Substantia nigra (tissue), 51 donors: ENCODE measurements at places on chromosomes 3 and 15.

DNA sequence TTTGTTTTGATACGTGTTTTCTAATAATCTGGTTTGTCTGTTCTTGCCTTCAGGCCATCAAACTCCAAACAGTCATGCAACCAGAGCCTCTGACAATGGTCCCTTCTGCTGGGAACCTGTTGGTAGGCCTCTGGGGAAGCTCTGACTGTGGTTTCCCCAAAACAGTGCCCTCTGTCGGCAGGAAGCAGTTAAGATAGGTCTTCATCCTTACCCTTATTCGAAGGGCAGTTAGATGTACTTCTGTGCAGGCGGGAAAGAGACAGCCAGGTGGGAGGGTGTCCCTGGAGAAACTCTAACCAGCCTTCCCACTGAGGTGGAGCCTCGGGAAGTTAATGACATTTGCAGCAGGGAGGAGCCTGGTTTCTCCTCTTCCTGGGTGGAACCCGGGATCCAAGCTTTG is 81.6 kb upstream of the CHMP2B start:
- DNase-seq: peak; percentile 1

GRCh38 chr3:21533002-21533401 is 218.0 kb downstream of the ZNF385D start:
- no peak for DNase-seq

- no peak for DNase-seq
Measured at GRCh38 chr3:66259566-66260255, 38.9 kb downstream of the SLC25A26 start.

DNA sequence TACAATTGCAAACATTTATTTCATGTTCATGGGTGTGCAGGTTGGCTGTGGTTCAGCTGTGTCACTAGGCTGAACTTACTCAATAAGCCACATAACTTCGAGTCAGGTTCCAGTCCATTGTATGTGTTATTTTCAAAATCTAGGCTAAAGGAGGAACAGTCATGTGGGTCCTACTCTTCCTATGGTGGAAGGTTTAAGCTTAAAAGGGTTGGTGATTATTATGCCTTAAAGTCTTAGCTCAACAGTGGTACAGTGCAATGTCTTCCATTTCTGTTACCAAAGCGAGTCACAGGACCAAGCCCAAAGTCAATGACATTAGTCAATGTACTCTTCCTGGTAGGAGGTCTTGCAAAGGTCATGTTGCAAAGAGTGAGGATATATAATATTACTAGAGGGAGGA is 78.2 kb downstream of the ATG7 start:
- no peak for DNase-seq

DNA sequence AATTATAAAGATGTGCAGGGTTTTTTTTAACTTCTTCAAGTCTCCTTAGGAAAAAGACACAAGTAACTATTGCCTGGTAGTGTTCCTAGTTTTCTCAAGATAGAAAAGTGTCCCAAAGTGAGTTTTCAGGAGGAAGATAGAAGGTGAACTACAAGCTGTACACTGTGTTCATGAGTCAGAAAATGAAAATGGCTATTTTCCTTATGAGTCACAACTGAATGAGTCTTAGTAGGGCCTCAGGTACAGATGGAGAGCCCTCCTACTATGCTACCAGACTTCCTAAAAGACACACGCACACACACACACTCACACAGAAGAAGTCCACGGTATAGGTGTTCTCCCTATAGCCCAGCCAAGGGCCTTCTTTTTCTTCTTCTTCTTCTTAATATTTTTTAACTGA is 3.1 kb downstream of the MYO1E start:
- no peak for DNase-seq

- no peak for DNase-seq
Measured at GRCh38 chr3:157589211-157589610, 86.0 kb upstream of the VEPH1 start.

DNA sequence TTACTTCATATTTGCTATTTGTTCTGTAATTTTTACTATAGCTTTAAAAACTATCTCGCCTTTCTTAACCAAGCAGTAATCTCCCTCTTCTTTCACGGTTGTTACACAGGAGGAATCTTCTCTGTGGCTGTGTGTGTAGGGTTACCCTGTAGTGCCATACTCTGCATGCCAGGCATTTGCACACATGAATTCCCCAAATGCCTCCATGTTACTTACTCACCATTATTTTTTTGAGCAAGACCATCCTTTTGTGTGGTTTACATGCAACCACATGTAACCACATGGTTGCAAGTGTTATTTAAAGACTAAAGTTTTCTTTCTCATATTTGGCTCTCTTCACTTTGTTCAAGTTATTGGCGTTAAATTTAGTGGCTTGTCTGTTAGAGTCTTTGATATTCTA is 45.5 kb downstream of the HPS3 start:
- no peak for DNase-seq

- no peak for DNase-seq
Measured at GRCh38 chr3:196754091-196754981, 14.7 kb downstream of the PAK2 start.

- DNase-seq: no peak
Measured at GRCh38 chr3:106428565-106428994, 559.8 kb upstream of the CBLB start.

DNA sequence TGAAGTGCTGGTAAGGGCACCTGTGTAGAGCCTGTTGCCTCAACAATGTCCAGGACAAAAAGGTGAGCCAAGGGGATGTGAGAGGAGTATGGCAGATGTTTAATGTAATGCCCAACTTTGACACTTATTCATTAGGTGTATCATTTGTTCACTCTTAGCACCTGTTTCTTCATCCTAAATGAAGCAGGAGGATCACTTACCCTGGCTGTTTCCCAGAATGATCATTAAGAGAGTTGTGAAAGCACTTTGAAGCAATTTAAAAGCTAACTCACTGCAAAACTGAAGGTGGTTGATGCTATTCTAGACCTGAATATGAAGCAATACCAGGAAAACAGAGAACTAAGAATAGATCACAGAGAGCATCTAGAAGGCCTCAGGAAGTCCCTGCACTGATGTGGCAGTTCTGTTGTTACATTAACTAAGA is 3.4 kb upstream of the HHLA2 start:
- no peak for DNase-seq

GRCh38 chr3:8987226-8987625 is 24.0 kb upstream of the RAD18 start:
- DNase-seq: no peak

DNA sequence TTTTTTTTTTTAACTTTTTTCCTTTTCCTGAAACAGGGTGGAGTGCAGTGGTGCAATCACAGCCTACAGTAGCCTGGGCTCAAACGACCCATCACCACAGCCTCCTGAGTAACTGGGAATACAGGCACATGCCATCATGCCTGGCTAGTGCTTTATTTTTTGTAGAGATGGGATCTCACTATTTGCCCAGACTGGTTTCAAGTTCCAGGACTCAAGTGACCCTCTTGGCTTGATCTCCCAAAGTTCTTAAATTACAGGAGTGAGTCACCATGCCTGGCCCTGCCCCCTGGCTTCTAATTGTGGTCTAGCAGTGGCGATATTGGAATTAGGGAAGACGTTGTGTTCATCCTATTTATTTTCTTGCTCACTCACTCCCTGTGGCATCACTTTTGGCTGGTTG is 1138.4 kb downstream of the SI start:
- no peak for DNase-seq

DNA sequence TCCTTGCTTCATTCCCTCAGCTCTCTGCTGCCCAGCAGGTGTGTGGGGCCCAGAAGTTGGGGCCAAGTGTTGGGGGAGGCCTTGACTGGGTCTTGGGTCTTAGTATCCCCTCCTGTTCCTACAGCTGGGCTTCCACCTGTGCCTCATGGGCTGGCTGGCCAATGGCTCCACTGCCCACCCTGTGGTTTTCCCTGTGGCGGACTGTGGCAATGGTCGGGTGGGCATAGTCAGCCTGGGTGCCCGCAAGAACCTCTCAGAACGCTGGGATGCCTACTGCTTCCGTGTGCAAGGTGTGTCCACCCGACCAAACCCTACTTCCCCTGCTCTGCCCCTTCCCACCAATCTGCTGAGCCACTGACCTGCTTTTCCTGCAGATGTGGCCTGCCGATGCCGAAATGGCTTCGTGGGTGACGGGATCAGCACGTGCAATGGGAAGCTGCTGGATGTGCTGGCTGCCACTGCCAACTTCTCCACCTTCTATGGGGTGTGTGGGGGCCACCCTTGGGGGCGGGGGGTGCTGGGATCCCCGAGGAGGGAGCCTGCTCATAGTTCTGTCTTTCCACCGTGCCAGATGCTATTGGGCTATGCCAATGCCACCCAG is 10.9 kb downstream of the NT5DC2 start:
- no peak for DNase-seq

DNA sequence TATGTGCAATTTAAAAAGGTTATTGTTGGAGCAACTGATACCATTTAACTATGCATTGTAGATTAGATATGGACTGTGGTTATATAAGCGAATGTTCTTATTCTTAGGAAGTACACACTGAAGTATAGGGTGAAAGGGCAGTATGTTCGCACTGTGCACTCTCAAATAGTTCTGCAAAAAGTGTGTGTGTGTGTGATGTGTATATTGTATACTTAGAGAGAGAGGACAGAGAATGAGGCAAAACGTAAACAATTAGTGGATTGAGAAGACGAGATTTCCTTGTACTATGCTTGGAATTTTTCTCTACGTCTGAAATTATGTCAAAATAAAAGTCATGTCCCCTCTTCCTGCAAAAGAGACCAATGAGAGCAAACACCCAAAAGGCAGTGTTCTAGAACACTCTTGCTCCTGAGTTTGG is 30.4 kb downstream of the LSM3 start:
- no peak for DNase-seq

GRCh38 chr15:92819278-92820235 is 80.6 kb upstream of the CHD2 start:
- no peak for DNase-seq

DNA sequence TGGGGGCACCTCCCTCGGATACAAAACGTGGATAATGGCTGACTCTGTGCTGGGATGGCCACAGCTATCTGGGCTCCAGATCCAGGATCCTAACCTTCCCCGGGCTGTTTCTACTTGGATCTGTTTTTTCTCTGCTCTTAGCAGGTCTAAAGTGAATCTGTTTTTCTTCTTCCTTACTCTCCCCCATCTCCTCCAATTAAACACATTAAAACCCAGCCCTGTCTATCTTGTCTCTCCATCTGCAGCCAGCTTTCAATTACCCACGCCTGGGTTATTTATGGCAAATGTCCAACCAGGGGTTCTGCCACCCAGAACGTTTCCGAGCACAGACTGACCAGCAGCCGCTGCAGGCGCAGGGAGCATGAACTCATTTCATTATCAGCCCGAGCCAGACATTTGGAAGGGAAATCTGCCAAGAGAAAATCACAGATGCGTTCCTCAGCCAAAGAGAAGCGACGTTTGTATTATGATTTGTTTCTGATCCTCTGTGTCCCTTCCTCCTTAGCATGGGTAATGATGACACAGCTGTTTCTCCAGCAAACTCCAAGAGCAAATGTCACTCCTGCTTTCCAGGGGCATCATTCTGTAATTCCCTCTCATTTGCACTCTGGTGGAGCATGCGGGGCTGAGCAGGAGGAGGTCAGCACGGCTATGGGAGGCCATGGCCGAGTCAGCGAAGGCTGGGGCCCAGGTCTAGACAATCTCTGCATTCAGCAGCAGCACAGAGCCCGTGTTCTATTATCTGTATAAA is 42.0 kb downstream of the UMPS start:
- DNase-seq: peak; percentile 60

DNA sequence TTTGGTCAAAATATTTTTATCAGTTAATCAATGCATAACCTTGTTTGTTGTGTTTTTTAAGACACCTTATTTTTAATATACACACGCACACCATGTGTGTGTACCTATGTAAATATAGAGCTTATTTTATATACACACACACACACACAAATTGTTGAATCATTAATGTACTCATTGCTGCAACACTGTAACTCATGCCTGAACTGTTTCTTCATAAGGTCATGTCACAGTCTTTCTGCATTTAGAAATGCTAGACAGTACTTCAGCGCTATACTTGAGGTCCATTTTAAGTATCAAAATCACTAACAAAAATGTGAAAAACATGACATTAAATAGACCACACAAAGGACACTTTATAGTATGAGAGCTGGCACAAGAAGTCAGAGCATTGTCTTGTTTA is 589.4 kb downstream of the SI start:
- DNase-seq: no peak

DNA sequence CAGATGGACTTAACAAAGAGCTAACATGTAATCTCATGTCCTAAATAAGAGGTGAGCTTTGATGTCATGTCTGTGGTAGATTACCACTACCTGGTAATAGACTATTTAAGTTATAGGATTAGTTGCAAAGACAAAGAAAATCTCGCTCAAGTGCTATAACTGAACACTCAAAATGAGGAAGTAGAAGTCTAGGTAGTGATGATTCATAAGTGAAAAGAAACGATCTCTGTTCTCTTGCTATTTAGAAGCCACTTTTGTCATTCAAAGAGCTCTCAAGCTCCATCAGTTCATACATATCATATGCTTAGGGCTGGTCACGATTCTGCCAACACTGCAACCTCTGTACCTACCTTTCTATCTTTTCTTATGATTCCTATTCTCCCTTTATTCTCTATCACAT is 110.9 kb downstream of the EDEM1 start:
- no peak for DNase-seq

GRCh38 chr3:10160346-10160745 is 4.4 kb upstream of the IRAK2 start:
- no peak for DNase-seq

GRCh38 chr3:10008588-10009344 is 17.5 kb upstream of the FANCD2 start:
- DNase-seq: peak; percentile 26

DNA sequence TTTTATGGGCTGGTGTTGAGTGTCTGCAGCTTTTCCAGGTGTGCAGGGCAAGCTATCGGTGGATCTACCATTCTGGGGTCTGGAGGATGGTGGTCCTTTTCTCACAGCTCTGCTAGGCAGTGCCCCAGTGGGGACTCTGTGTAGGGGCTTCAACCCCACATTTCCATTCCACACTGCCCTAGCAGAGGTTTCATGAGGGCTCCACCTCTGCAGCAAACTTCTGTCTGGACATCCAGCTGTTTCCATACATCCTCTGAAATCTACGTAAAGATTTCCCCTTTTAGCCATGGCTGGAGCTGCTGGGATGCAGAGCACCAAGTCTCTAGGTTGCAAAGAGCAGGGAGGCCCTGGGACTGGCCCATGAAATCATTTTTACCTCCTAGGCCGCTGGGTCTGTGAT is 11.6 kb downstream of the RFX7 start:
- no peak for DNase-seq

GRCh38 chr3:7573330-7573729 is 712.4 kb downstream of the GRM7 start:
- DNase-seq: no peak

GRCh38 chr15:33068007-33068481 is 126.5 kb downstream of the FMN1 start:
- peak; percentile 13 for DNase-seq

- no peak for DNase-seq
Measured at GRCh38 chr15:78479650-78480049, 27.7 kb upstream of the HYKK start.
